ENCODE measurements at places on chromosomes 4 and X. TPM values are rescaled to one million over a fixed set of nuclear protein-coding genes. Genes with fewer than 3 reads are reported as not detected.

TCEANC gene
- total RNA-seq = 7.2 TPM

DNA sequence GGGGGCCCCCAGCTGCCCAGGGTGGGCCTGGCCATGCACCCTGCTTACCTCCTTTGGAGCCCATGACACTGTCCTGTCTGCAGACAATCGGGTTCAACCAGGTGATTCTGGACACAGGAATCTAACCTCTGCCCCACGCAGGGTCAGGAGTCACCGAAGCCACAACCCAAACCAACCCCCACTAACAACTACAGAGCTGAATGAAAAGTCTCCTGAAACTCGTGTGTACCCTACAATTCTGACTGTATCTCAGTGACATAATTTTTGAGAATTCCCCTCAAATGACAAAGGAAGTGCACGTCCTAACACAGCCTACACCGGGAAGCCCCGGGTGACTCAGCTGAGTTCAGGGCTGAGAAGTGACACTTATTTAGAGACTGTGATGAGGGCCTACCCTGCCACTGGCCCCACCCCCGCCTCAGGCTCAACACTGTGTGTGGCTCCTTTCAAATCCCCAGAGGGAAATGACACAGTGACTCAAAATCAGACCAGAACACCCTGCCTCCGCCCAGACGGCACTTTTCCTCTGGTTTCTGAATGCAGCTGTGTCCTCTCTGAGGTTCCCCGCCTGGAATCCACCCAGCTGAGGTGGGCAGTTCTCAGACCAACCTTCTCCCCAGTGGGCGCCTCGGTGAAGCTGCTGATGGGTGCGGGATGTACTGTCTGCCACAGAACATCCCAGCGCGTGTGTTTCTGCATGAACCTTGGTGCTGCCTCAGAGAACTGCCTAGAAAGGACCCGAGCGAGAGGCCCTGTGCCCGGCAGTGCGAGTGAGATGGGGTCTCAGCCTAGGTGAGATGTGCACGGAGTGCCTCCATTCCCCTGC lies 9.9 kb downstream of the TNIP2 start:
- no peak for DNase-seq

DNA sequence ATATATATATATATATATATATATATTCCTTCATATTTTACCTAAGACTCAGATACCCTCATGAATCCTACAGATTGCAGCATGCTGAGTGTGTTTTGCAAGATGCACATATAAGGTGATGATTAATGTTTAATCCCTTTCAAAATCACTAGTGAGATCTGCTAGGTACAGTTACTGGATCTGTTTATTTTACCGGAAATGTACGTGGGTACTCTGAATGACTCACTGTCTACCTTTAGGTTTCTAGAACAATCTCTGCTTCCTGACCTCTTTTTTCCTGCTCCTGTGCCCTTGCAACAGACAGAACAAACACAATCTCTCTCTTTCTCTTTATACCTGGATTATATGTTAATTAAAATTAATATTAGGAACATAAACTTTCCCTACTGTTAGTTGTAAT lies 379.6 kb downstream of the FAM133A start:
- DNase-seq = no peak

DNA sequence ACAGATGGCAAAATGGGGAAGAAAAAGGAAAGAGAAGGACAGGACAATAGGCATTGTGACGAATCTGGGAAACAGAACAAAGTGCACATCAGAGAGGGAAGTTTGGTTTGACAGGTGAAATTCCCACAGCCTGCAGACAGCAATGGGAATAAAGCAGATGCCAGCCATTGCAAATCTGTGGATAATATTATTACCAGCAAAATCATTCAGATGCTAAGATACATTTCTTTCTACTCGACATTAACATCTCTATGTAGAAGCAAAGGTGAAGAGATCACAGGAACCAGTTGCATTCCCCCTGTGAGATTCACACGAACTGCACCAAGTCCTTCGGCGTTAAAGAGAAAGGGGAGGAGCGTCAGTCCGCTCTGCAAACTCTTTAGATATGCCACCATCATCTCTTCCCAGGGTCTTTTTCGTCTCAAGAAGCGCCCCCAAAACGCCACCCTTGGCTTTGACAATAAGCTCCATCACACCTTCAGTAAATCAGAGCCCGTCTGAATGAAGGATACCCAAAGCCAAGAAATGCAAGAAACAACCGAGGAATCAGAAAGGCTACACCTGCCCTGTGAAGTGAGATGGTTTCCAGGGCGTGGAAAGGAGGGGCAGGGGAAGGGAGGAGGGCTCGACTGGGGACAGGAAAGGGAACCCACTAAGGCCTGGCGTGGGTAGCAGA lies 1.9 kb downstream of the NEUROG2 start:
- no peak for DNase-seq
